Stimulated activated CD8-positive, alpha-beta memory T cell treated with anti-CD3 and anti-CD28 coated beads, Interleukin-4, amount 100 ng/mL, for 1 hour (primary cell): ENCODE measurements at places on chromosomes 1 and 21.

DNA sequence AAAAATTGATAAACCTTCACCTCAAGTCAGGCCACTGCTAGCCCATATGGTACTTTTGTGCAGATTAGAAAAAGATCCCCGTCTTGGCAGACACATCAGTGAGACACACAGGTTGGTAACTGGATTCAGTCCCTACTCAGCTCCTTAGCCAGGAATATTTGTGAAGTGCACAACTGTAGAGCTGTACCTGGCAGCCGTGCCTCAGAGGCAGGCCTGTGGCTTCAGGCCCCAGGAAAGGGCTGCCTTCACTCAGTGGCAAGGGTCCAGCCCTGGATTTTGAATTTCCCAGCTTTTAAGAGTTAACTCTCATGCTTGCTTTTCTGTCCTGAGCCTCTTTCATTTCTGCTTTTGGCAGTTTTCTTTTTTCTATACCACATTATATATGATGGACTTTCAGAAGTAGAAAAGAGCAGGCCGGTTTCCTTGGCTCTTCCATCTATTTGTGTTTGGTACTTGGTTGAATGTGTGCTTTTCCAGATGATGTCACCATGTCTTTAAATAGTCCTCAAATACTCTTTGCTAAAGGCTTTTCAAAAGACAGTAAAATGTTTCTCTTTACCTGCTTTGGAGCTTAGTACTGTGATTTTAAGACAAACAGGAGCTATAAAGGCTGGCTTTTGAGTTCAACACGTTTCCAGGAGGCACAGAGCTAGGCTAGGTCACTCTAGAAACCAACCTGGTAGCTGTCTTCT, 186.6 kb downstream of the AK5 start:
- no peak for DNase-seq

- DNase-seq, result no peak
Measured at GRCh38 chr1:20233394-20233793, 47.1 kb upstream of the PLA2G2C start.

DNA sequence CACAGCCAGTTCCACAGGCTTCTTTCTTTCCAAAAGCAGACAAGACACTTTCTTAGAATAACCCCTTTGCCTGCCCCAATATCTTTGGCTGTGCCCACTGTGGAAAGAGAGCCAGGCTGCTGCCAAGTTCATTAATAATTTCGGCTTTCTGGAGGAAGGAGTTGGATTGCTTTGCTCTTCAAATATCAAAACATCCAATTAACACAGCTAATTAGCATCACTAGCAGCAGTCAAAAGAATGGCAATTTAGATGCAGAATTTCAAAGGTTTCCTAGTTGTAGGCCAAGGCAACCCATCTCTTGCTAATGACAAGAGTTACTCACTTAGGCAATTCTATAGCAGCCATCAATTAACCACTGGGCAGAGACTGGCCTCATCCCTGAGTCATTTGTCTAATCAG, 91.0 kb upstream of the SPATA6 start:
- no peak for DNase-seq

GRCh38 chr1:39919545-39919944, 17.8 kb upstream of the MYCL start:
- DNase-seq, result no peak

GRCh38 chr1:5916572-5917280, 75.5 kb downstream of the NPHP4 start:
- no peak for DNase-seq

- DNase-seq, result no peak
Measured at GRCh38 chr1:37034121-37035013, at the start of gene GRIK3. Gene GRIK3, minus strand, starts transcription at chr1:37034515. Its CDS starts 407 bp downstream, at chr1:37034108.

GRCh38 chr1:47914952-47915676, 82.1 kb downstream of the TRABD2B start:
- no peak for DNase-seq

GRCh38 chr1:175857756-175858155, 114.4 kb upstream of the TNR start:
- DNase-seq, result no peak
